ENCODE measurements at places on chromosomes 12 and 14. TPM values are rescaled to one million over a fixed set of nuclear protein-coding genes. Genes with fewer than 3 reads are reported as not detected.

- no peak for DNase-seq
Measured at GRCh38 chr12:114477989-114478395, 72.0 kb upstream of the TBX5 start.

Gene KRT2
- total RNA-seq = not detected

Gene HOXC12
- total RNA-seq = not detected

GRCh38 chr14:46384611-46385010, 267.0 kb downstream of the RPL10L start:
- no peak for DNase-seq

DNA sequence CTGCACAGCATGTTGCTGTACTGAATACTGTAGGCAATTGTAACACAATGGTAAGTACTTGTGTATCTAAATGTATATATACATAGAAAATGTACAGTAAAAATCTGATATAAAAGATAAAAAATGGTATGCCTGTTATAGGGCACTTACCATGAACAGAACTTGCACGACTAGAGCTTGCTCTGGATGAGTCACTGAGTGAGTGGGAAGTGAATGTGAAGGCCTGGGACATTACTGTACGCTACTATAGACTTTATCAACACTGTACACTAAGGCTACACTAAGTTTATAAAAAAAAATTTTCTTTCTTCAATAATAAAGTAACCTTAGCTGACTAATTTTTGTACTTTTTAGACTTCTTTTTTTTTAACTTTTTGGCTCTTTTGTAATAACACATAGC, 24.2 kb upstream of the NEDD1 start:
- DNase-seq = no peak

DNA sequence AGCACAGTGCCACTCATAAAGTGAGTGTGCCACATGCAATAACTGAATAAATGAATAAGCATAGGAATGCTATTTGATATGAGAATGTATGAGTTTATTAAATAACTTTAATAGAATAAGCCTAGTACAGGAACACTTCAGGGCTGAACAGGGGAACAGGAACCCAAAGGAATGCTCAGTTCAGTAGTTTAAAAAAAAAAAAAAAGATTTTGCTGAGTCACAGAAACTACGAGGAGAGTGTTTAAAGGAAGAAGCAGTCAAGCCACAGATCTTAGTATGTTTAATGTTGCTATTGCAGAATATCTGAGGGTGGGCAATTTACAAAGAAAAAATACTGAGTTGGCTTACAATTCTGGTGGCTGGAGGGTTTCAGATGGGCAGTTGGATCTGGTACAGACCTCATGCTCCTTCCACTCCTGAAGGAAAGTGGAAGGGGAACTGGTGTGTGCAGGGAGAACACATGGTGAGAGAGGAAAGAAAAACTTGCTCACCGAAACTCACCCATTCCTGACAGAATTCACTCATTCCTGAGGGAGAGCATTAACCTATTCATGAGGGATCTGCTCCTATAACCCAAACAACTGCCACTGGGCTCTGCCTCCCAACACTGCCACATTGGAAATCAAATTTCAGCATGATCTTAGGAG, 880.3 kb upstream of the MGAT4C start:
- DNase-seq = no peak

GRCh38 chr14:102796661-102797190, 19.5 kb downstream of the TRAF3 start:
- no peak for DNase-seq
